ENCODE measurements at places on chromosomes 7 and 10.

DNA sequence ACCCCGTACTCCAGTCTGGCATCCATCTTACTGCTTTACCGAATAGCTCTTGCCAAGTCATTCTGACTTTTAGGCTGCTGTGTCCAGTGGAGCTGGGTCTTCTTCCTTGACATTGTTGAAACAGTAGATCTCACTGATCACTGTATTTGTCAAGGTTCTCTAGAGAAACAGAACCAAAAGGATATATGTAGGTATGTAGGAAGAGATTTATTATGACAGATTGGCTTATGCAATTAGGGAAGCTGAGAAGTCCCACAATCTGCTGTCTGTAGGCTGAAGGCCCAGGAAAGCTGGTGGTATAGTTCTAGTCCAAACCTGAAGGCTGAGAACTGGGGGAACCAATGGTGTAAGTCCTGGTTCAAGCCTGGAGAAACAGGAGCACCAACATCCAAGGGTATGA lies 12.1 kb upstream of the PRRT4 start:
- DNase-seq = no peak

DNA sequence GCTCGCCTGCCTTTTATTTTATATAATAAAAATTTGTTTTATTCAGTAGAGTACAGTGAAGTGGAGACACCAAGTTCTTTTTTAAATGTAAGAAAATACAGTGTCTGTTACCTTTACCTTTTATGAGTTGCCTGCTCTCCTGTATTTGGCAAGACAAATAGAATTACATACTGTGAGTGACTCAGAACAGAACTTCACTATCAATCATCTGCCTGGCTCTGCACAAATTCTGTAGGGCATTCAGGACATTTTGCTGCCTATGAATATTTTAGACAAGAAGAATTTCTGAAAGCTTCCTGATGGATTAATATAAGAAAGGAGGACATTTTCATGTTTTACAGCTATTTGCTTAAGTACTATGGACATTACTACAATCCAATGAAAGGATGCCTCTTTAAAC lies 135.4 kb upstream of the PHF14 start:
- DNase-seq = no peak

GRCh38 chr7:18974803-18975202 lies 142.6 kb downstream of the TWIST1 start:
- peak; percentile 28 for DNase-seq

DNA sequence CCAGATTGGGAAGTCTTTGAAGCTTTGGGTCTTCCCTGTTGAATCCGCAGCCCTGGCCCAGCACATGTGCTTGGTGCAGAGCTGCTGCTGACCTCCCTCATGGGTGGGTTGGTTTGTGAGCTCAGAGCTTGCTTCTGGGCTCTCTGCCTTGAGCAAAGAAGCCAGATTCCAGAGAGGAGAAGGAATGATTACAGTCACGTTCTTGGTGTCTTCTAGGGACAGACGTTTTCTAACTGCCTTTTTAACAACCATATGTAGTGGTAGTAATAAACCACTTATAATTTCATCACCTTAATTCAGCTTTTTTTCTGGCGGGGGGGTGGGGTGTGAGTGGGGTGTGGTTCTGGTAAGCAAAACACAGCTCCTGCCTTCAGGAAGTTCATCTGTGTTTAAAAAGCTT lies 39.5 kb downstream of the LRMDA start:
- DNase-seq = no peak

- DNase-seq = no peak
These were observed 156.9 kb upstream of the NPSR1 start for GRCh38 chr7:34501156-34501555.

- DNase-seq = no peak
These were observed 234.0 kb upstream of the CXCL12 start for GRCh38 chr10:44618910-44619309.

- DNase-seq = no peak
These were observed 22.6 kb downstream of the EPDR1 start for GRCh38 chr7:37942934-37943610.

- no peak for DNase-seq
These were observed 101.8 kb downstream of the MKI67 start for GRCh38 chr10:128024426-128024825.

GRCh38 chr7:4759211-4759610 lies 16.2 kb upstream of the AP5Z1 start:
- DNase-seq = no peak

DNA sequence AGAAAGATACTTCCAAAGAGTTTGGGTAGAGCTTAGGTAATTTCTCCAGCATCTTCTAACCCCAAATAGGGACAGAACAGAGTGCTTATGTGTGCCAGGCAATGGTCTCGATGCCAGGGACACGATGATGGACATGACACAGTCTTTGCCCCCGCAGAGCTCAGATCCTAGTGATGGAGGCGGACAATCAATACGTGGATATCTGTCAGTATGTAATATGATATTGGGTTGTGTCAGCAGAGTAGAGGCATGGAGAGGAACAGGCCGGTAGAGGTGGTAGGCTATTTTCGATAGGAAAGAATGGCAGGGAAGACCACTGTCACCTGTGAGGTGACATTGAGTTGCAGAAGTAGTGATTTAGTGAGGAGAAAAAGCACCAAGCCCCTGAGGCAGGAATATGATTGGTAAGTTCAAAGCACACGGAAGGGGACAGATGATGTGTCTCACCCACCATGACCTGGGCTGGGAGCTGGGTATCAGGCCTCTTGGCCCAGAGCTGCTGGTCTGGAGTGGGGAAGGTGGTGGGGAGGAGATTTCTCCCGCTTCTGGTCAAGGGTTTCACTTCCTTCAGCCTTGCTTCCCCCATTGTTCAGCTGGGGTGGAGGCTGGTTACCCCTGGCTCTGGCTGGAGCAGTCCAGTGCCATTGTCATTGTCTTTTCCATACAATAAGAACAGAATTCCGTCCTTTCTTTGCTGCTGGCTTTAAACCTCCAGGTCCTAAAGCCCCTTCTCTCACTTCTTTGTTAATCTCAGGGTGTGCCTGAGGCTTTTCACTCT lies 36.0 kb upstream of the SRGN start:
- DNase-seq = no peak

- DNase-seq = no peak
These were observed 9.6 kb downstream of the TMEM184A start for GRCh38 chr7:1546274-1546908.

- no peak for DNase-seq
These were observed 511.0 kb upstream of the PCDH15 start for GRCh38 chr10:55311848-55312635.

DNA sequence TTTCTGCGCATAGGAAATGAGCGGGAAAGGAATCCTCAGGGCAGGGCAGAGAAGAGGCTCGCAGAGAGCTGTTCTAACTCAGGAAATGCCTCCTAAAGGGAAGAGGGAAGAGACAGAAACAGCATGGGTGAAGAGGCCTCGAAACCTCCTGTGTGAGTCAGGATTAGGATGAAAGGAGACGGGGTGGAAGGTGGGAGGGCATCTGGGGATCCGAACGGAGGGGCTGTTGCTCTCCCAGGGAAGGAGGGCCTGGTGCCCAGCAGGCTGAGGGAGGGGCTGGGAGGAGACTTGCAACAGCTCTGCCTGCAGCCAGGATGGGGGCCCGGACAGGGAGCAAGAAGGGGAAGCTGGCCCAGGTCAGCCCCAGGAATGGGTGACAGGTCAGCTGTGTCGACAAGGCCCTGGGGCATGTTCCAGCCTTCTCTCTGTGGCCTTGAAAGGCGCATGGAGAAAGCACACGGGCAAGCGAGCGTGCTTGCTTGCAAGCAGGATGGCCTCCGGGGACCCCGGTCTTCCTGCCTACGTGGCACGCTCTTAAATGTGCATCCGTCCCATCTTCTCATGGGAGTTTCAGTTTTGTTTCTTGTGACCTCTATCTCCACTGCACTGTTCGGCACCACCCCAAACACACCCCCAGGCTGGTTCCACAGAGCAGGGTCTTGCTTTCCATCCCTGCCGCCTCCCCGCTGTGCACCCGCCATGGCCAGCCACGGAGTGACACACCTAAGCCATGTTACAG lies 63.5 kb downstream of the HIPK2 start:
- DNase-seq = no peak

- no peak for DNase-seq
These were observed 11.7 kb upstream of the HILPDA start for GRCh38 chr7:128443831-128444600.

- no peak for DNase-seq
These were observed 15.2 kb upstream of the NFE2L3 start for GRCh38 chr7:26136831-26137230.

DNA sequence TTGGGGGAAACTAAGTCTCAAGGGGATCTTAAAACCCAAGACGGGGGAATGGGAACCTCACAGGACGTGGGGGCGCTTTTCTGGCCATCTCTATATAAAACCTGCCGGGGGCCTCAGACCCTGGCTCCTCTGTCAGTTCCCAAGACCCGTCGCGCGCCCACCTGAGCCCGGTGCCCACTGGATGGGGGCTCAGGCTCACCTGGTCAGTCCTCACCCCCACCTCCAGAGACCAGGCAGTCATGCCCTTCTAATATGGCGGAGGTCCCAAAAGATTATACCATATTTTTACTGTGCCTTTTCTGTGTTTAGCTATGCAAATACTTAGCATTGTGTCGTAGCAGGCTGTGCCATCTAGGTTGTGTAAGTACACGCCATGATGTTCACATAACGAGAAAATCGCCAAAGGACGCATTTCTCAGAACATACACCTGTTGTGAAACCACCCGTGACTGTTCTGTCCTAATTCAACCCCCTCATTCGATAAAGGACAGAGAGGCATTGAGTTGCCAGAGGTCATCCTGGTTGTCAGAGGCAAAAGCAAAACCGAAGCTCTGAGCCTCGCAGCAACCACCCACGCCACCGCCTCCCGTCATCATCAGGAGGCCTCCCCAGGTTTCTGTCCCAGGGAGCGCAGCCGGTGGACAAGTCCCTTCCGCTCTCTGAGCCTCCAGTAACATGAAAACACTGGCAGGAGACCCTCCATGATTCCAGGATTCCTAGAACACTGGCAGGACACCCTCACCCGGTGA lies 28.9 kb downstream of the OAT start:
- DNase-seq = no peak

DNA sequence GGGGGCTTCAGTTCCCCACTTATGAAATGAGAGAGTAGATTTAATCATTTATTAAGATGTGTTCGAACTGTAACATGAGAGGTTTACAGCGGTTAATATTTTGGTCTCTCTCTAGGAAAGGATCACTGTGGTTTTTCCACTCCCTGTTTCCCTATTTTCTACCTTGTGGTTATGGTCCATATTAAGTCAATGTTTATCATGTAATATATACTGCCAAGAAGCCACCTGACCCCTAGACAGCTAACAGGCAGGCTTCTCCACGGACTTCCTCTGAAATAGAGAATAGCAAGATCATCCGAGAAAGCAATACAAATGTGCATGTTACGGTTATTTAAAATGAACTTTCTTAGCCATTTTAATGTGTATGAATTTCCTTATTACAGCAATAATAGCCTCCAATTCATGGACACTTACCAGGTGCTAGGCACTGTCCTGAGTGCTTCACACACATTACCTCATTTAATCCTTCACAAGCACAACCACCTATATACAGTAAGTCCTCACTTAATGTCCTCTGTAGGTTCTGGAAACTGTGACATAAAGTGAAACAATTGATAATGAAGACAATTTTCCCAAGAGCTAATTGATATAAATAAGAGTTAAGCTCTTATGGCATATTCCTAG lies 835 bp upstream of the COL28A1 start:
- DNase-seq = no peak

- no peak for DNase-seq
These were observed 81.4 kb downstream of the ABI1 start for GRCh38 chr10:26779176-26779860.

- DNase-seq = no peak
These were observed 26.8 kb upstream of the TRUB1 start for GRCh38 chr10:114911052-114911711.

DNA sequence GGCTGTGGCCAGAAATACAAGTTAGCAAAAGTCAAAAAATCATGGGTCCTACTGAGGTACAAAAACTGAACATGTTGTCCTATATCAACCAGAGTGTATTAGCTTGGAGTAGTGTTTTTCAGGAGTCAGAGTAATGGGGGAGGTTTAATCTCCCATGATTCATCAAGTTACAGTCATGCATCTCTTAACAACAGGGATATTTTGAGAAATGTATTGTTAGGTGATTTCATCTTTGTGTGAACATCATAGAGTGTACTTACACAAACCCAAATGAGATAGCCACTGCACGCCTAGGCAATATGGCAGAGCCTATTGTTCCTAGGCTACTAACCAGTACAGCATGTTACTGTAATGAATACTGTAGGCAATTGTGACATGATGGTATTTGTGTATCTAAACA lies 14.9 kb upstream of the TES start:
- DNase-seq = no peak

- no peak for DNase-seq
These were observed 80.4 kb downstream of the ADK start for GRCh38 chr10:74231375-74231774.

DNA sequence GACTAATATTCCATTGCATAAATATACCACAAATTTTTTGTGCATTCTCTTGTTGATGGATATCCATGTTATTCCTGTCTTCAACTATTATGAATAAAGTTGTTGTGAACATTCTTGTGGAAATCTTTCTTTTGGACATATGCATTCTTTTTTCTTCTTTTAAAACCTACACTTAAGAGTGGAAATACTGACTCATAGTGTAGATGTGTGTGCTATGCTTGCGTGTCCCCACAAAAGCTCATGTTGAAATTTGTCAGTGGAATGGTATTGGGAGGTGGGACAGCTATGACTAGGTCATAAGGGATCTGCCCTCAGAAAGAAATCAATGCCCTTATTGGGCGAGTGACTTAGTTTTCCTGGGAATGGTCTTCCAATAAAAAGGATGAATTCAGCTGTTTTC lies 203.6 kb upstream of the PRSS58 start:
- DNase-seq = peak; percentile 77

- DNase-seq = no peak
These were observed 23.8 kb downstream of the WBP1L start for GRCh38 chr10:102767428-102768160.

GRCh38 chr10:18658271-18659124 lies 733 bp upstream of the ARL5B start:
- DNase-seq = no peak

DNA sequence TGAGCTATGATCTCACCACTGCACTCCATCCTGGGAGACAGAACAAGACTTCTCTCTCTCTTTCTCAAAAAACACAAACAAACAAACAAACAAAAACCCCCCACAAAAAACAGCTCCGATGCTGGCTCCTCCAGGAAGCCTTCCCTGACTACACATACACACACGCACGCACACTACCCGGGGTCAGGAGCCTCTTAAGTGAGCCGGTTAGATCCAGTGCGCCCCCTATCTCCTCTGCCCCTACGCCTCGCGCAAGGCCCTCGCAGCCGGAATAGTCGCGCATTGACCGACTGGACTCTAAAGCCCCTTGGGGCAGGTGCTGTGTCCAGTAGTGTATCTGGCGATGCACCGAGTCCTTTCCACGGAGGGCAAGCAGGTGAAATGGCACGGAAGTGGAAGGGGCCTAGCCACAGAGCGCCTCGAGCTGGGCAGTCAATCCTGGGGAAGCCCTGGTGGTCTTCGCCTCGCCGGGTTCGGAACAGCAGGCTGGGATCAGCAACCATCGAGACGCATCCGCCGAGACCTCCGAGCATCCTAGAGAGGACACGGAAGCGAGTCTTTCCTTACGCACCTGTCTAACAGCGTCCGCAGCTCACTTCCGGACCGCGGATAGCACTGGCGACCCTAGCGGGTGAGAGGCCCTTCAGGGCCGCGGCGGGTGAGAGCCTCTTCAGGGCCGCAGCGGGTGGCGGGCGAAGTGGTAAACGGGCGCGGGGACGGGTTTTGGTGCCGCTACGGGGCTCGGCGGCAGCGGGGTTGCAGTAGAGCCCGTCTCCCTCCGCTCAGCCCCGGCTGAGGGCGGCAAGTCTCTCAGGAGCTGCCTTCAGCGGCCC lies at the start of gene ZSCAN25:
ZSCAN25 (plus strand) TSS at position 588 of the 833 bp plus-strand sequence. CDS start 2,661 bp downstream, outside the sequence.
- peak; percentile 71 for DNase-seq
